NCI-H1417 treated with DMSO at 0.1 percent for 48 hours (cell line): ENCODE measurements at places on chromosomes 7 and 10.

- no peak for DNase-seq
Measured at GRCh38 chr7:69359003-69359700, 239.1 kb upstream of the AUTS2 start.

DNA sequence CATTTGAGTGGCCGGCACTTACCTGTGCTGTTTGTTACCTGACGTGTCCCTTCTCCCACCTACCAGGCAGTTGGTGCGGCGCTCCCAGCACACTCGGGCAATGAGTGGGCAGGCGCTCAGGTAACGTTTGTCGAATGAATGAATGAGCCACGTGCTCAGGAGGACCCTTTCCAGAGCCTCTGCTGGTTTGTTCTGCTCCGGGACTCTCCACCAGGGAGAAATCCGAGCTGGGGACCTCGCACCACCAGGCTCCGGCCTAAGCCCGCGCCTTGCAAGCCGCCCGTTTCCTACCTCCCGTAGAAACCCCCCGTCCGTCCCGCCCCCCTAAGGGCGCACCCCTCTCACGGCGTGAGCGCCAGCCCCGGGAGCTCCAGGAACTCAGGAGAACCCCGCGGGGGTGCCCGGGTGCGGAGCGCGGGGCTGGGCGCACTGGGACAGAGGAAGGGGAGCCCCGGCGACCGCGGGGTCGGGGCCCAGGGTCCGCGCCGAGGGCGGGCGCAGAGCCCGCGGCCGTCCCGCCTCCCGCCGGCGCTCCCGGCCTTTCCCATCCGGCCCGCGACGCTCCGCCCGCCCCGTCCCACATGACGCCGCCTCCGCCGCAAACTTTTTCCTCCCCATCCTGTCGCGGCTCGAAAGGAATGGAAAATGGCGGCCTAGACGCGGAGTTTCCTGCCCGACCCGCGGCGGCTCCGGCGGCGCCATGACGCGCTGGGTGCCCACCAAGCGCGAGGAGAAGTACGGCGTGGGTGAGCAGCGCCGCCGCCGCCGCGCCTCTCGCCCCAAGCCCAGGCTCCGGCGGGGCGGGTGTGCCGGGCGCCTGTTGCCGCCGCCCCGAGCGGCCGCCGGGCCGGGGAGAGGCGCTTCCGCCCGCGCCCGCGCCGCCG, at the start of gene DOCK1:
DOCK1 (plus strand) TSS at position 611 of the 884 bp plus-strand sequence; CDS start at position 701, 90 bp downstream.
- no peak for DNase-seq

DNA sequence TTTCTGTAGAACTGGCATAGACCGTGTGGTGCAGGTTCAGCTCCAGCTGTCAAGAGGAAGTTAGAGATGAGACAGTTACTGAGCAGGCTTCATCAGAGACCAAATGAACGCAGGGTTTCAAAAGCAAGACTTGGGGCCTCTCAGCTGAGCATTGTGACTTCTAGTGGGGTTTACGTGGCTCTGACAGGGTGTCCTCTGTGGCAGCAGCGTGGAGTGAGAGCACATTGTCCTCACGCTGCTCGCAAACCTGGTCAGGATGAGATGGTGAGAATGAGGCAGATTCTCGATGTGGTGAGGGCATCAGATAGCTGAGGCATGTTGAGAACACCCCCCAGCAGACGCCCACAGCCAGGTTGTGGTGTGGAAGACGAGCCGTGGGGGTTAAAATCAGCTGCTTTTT, 126.0 kb downstream of the DNAJB6 start:
- DNase-seq: no peak

DNA sequence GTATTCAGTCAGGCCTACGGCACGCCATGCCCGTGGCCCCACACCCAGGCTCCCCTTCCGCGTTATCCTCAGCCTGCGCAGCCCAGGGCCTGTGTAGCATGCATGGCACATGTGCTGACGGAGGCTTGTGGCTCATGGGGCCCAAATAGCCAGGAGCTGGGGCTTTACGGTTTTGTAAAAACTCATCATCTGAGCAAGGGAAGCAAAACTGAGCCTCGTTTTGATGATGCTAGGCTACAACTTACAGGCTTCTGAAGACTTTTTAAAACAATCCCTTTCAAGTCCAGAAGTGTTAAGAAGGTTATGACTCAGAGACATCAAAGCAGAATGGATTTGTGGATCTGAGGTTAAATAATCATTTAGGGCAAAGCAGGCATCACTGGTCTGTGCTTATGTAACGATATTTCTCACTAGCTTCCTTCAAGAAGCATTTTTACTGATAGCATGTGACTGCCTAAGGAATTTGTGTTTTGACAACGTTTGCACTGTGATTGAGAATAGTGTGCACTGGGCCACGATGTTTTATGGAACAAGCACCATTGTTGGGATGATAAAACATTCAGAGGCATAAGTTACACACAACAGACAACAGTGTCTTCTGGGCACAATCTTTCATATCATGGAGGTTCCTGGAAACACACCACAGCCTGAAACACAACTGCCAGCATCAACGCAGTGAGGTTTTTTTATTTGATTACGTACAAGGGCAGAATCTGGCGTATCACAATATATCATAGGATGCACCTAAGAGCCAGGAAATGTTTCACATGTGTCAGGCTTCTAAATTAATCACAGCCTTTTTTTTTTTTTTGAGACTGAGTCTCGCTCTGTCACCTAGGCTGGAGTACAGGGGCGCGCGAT, 274.3 kb downstream of the CCDC3 start:
- no peak for DNase-seq

- DNase-seq: no peak
Measured at GRCh38 chr10:18607503-18608378, 43.6 kb downstream of the NSUN6 start.

- DNase-seq: peak; percentile 88
Measured at GRCh38 chr7:27921081-27921836, 181.3 kb downstream of the TAX1BP1 start.

DNA sequence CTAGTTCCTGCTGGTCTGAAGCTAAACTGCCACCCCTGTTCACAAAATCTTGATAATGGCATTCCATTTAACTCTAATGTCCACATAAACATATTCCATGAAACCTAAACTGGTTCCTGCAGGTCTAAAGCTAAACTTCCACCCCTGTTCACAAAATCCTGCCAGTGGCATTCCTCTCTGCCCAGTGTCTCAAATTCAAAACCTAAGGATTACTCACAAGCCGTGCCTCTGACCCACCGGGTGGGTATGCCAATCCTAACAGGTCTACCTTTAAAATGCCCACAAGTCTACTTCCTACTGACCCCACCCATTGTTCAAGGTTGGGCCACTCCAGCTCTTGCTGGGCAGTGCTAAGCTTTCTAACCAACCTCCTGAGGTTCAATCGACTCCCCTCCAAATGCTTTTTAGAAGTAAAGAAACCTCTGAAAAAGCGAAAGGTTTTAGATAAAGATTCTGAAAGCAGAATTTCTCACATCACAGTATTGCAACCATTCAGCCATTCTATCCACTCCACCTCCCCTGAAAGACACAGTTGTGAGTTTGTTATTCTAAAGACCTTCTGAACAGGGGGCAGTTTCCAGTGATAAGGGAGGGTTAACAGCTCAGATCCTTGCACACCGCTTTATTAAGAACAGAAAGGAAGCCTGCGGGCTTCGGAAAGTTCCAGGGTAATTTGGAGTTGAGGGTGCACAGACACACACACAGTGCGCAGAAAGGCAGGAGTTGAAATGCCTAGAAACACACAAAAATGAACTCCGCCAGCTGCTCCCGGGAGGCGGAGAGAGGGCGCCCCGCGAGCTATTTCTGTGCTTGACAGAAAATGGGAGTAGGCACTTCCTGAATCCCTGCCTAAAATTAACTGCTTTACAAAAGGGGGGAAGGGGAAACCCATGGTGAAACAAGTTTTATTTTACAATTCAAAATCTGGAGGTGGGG, 87.7 kb downstream of the TNS3 start:
- no peak for DNase-seq

DNA sequence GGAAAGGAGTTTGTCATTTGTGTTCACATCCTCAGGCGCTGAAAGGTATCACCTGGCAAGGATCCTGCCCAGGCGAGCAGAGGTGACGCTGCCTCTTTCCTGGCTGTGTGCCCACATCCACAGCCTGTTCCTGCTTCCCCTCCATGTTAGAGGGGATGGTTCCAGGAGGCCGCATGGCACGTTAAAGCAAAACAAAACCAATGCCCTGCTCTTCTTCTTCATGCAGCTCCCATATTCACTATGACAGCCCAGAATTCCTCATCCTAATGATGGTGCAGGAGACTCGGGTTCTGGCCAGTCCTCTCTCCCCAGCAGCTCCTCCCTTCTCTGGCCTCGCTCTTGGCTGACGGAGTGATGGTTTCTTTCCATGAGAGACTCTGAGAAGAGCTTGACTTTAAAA, 678.5 kb upstream of the ANKRD30A start:
- no peak for DNase-seq

- no peak for DNase-seq
Measured at GRCh38 chr10:33155720-33156638, 178.5 kb downstream of the NRP1 start.

DNA sequence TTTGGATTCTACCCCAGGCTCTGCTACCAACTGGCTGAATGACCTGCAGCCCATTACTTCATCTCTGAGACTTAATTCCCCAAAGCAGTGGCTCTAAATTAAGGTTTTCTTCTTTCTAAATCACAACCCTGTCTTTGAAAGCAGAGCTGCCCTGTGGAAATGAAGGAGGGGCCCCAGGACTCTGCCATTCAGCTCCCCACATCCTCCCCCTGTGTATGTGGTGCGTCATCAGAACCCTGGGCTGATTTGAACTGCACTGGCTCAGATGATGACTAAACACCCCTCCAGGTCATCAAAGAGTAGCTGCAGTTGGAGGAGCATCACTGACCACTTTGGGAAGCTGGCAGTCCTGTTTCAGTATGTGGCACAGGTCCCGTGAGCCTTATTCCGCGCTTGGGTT, 46.6 kb downstream of the BPGM start:
- DNase-seq: no peak

DNA sequence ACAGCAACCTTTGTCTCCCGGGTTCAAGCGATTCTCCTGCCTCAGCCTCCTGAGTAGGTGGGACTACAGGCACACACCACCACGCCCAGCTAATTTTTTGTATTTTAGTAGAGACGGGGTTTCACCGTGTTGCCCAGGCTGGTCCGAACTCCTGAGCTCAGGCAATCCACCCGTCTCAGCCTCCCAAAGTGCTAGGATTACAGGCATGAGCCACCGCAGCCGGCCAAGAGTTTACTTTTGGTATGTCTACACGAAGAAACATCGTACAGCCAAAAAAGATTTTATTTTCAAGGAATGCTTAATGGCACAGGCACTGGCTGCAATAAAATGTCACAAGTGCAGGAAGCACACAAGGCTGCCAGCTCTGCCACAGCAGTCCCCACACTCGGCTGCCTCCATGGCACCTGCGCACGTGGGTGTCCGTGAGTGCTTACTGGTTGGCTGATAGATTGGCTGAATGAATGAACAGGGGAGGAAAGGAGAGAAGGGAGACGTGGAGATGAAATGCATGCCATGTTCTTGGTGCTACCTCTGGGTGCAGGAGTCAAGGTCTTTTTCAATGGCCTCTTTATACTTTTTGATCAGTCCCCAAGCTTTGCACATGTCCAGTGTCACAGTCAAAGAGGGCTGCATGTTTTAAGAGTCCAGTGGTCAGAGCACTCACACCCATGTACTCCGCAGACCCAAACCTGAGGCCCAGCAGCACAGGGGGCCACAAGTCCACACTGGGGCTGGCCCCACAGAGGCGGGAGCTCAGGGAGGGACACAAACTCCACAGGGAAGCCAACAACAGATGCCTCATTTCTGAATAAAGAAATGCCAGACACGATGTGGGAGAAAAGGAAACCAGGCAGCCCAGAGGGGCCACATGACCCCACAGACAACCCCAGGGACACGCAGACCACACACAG, 198.2 kb downstream of the MAD1L1 start:
- DNase-seq: no peak

GRCh38 chr10:128345353-128345752, 219.1 kb upstream of the MKI67 start:
- DNase-seq: no peak

DNA sequence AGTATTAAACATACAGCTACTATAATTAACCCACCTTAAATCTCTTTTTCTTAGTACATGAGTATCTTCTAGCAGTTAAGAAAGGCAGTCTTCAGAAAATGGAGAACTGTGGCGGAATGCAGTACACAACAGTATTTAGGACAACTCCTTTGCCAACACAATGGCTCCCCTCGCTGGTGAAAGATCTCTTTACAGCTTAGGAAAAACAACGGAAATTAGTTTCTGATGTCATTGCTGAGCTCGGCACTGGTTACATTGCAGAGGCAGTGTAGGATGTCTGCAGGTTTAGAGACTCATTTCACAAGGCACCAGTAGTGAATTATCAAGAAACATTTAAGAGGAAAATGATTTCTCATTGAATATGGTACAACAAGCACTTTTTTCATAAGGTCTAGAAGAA, 43.4 kb downstream of the GLRX3 start:
- no peak for DNase-seq
